ENCODE measurements at places on chromosomes 6 and 20.
A peak's percentile ranks its signal among the peaks of the same experiment; 100 is the strongest.

DNA sequence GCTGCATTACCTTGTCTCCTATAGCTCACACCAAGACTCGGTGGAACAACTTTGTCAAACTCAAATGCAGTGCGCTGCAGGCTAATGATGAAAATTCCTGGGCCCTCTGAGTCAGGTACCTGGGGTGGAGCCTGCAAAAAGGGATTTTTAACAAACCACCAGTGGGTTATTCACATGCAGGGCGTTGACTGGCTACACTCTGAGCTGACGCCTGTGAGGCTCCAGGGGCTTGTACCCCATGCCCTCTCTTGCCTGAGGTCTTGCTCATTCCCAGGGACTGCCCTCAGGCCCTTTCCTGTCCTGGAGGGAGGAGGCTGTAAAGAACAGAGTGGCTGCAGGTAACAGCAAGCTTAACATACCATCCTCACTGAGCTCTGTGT, 9.2 kb downstream of the GTSF1L start:
- no peak for DNase-seq

DNA sequence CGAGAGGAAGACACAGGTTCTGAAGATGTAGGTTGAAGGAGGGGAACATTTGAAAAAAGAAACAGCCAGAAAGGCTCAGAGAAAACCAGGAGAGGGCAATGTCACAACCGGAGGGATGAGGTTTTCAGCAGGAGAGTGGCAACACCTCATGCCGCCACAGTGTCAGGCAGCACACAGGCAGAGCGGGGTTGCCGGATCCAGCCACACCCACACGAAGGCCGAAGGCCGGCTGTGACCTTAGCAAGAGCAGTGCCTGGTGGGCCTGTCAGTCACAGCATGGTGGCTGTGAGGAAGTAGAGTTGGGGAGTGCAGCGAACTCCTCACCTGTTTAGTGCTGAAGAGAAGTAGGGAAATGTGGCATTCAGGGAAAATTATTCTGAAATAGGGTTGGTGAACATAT, 14.0 kb downstream of the HDDC2 start:
- no peak for DNase-seq

GRCh38 chr6:11069760-11070159, 23.9 kb upstream of the SMIM13 start:
- no peak for DNase-seq

GRCh38 chr20:6058684-6059295, 4.9 kb upstream of the LRRN4 start:
- DNase-seq: no peak

- no peak for DNase-seq
These were observed 66.2 kb downstream of the GNAS-AS1 start for GRCh38 chr20:58784321-58785074.

DNA sequence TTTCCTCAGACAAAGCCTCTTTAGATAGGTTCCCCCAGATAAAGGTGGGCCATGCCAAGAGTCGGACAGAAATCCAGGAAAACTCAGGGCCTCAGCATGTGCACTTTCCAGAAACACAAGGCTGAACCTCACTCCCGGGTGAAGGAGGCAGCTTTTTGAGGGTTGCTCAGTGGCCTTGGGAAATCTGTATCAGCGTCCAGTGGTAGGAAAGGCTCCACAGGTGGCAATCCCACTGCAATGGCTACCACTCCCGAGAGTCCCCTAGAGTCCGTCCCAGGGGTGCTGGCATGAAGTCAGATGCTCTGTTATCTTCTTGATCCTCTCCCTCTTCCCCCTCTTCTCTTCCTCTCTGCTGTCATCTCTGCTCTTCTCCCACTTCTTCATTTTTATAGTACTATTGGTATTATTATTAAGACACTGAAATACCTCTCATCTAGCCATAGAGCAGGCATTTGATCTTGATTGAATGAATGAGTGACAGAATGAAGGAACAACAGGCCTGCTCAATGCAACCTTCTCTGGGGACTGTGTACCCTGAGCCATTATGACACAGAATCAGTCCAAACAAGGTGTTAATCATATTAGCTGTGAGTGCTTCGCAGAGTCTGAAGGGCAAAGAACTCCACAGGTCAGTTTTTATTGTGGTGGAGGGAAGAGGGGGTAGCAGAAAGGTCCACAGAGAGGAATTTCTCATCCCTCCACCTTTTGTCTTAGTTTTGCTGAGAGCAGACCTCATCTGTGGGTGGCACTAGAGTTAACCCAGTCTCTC, 13.3 kb downstream of the SLC22A1 start:
- no peak for DNase-seq

GRCh38 chr20:58927490-58928061, 53.5 kb upstream of the NELFCD start:
- no peak for DNase-seq

GRCh38 chr20:63456429-63457284, 15.8 kb downstream of the KCNQ2 start:
- no peak for DNase-seq

DNA sequence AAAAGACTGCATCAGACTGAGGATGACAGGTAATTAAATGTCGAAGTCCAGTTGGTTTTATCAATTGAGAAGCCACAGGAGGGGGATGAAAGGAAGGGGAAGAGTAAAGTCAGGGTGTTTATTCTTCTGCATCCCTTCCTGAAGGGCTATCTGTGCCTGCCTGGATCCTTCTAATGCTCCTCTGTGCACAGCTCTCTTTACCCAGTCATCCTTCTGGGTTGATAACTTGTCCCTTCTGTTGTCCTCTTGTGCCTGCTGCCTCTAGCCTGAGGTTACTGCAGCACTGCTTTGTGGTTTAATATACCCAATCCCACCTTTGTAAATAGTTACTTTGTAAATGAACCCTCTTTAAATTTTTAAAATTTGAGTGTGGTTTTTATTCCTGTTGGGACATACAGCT, 1127.3 kb downstream of the EPHA7 start:
- DNase-seq: no peak

DNA sequence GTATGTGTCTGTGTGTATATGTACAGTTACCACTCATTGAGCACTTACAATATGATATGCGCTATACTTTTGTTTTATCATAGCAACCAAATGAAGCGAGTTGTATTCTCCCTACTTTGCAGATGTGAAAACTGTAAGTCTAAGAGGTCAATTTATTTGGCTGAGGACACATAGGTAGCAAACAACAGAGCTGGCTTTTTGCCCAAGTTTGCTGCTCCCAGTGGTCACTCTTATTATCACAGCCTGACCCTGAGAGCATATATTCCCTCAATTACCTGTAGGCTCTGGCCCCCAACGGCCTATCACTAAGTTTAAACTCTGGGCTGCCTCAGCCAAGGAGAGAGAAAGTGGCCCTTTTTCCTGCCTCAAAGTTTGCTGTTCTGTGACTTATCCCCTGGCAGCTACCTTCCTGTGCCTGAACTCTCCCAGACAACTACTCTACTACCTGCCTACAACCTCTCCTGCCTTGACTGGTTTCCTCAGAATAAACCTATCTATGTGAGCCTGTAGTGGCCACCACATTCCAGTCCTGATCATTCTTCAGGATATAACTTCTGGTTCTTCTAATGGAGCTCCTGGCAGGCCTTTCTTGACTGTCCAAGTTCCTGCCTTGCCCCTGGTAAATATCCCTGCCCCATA, 221.8 kb downstream of the FRK start:
- DNase-seq: no peak

DNA sequence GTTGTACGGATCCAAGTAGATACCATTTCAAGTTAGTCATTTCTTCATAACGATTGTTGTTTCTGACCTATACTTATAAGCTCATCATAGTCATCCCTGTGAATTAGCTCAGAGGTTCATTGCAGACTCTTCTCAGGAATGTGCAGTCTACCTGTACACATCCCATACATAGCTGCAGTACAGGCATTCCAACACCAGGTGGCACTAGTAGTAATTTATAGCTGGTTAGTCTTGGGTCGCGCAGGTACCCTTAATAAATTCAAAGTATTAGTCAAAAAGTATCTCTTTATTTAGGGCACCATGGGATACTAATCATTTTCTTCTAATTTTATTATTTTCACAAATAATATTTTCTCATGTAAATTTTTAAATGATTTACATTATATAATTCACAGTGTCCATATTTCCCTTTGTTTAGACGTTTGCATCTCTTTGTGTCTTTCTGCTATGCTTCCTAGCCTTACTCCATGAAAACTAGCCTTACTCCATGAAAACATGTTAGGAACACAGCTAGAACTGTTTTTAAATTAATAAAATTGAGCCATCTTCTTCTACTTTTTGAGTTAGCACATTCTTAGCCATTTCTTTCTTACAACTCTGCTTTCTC, 128.6 kb upstream of the FAM83B start:
- peak; percentile 9 for DNase-seq

GRCh38 chr6:38103921-38104320, 284.4 kb downstream of the ZFAND3 start:
- DNase-seq: no peak

- DNase-seq: no peak
These were observed 165.4 kb downstream of the QKI start for GRCh38 chr6:163579880-163580295.

DNA sequence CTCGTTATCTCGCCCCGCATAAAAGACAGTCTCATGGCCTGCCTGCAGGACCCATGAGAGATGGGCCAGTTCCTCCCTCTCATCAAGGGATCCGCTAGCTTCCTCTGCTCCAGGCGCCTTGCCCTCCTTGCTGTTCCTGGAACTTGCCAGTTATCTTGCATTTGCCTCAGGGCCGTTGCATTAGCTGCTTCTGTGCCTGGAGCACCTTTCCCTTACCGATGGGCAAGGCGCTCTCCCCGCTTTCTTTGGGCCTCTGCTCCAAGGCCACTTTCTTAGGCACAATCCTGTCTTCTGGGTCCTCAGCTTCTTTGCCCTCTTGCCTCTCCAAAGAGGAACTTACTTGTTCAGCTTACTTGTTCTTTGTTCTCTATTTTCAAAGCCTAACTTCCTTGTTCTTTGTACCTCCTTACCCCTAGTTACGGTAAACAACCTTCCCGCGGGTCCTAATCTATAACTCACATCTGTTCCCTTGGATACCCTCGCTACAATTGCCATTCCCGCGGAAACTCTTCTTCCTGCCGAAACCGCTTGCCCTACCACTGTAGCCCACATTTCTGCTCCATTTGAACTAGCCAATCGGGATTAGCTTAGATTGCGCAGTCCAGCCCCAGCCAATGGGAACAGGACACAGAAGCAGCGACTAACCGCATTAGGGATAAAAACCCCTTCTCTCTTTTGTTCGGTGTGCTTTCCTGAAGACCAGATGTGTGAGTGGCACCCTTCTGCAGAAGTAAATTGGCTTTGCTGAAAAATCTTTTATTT, 887 bp upstream of the NSFL1C start:
- DNase-seq: no peak

DNA sequence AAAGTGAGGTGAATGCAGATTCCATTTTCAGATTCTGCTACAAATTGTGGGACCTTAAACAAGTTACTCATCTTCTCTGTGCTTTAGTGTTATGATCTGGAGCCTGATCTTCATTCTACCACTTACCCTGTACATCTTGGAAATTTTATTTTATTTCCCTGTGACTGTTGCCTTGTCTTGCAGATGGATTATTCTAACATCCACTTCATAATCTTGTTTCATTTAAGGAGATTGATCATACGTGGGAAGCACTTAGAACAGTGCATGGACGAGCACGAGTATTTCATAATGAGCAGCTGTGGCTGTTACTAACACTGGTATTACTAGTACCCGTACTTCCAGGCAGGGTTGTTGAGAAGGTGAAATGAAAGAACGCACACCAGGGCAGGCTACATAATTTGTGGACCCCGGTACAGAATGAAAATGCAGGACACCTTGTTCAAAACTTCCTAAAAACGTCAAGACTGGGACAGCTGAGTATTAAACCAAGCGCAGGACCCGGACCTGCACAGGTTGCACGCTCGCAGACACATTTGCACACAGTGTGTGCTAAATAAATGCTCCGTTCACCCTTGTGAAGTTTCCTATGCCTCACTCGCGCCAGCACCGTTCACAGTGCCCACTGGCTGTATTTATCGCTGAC, 535 bp upstream of the CCDC170 start:
- DNase-seq: no peak
